ENCODE measurements at places on chromosomes 1 and 21.

- no peak for DNase-seq
Measured at GRCh38 chr1:89085781-89086180, 20.8 kb upstream of the GBP1 start.

DNA sequence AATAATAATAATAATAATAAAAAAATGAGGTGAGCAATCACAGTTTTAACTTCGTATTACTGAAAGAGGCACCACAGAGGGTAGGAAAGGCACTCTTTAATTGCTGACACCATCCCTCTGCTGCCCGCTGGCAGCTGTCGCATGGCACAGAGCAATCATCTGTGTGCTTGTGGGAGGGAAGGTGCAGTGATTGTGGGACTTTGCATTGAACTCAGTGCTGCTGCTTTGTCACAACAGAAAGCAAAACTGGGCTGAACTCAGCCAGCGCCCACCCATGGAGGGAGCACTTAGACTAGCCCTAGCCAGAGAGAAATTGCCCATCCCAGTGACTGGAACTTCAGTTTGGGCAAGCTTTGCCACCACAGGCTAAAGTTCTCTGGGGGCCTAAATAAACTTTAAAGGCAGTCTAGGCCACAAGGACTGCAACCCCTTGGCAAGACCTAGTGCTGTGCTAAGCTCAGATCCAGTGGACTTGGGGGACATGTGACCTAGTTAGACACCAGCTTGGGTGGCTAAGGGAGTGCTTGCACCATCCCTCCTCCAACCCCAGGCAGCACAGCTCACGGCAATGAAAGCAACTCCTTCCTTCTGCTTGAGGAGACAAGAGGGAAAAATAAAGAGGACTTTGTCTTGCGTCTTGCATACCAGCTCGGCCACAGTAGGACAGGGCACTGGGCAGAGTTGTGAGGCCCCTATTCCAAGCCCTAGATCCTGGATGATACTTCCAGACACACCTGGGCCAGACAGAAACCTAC, 59.3 kb downstream of the WDR4 start:
- no peak for DNase-seq

GRCh38 chr1:164602480-164603093, 43.6 kb downstream of the PBX1 start:
- no peak for DNase-seq

- no peak for DNase-seq
Measured at GRCh38 chr1:234107416-234108021, 203.0 kb downstream of the SLC35F3 start.

GRCh38 chr1:167328816-167329483, 108.3 kb downstream of the POU2F1 start:
- no peak for DNase-seq

- DNase-seq = peak; percentile 23
Measured at GRCh38 chr21:36783612-36784374, 84.9 kb downstream of the SIM2 start.

GRCh38 chr21:42097860-42098454, 26.8 kb downstream of the UMODL1 start:
- peak; percentile 35 for DNase-seq

- no peak for DNase-seq
Measured at GRCh38 chr1:182666706-182667105, 17.7 kb downstream of the RGS8 start.

GRCh38 chr1:190908691-190909090, 431.0 kb upstream of the BRINP3 start:
- DNase-seq = no peak

- DNase-seq = no peak
Measured at GRCh38 chr1:218475275-218475674, 130.1 kb downstream of the TGFB2 start.

- no peak for DNase-seq
Measured at GRCh38 chr1:232974971-232975370, 24.6 kb downstream of the NTPCR start.

- DNase-seq = no peak
Measured at GRCh38 chr21:46649356-46649755, 13.9 kb downstream of the PRMT2 start.

GRCh38 chr1:50950396-50950795, 9.7 kb downstream of the FAF1 start:
- no peak for DNase-seq

GRCh38 chr1:18998016-18998724, 41.7 kb upstream of the IFFO2 start:
- no peak for DNase-seq

DNA sequence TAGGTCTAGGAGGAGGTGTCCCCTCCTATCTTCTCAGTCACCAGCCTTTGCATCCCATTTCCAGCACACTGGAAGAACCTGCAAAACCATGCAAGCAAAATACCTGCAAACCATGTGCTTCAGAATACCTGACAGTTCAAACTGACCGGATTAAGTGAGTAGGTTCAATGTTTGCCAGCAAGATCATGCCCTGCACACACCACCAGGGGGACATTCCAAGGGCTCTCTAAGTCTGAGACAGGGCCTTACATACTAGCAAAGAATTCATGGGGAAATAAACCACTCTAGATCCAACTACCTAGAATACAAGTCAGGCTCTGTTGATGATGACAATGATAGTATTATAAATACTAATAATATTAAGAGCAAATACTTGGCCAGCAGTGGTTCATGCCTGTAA, 27.6 kb downstream of the INPP5B start:
- DNase-seq = peak; percentile 7

GRCh38 chr1:46168477-46168876, 6.4 kb upstream of the TSPAN1 start:
- no peak for DNase-seq

DNA sequence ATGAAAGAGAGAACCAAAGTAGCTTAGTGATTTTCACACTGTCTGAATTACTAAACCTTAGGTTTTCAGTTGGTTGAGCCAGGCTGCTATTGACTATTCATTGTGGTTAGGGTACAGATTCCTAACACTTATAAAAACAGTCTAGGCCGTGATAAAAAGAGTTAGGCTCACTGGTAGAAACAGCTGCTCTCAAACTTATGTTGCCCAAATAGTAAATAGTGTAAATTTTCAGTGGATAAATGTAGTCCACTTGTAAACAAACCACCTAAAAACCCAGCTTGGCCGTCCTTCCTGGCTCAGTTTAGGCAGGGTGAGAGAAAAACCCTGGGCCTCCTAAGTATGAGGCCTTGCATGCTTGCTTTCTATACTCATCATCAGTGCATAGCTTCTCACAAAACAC, 34.9 kb downstream of the ARID1A start:
- no peak for DNase-seq

DNA sequence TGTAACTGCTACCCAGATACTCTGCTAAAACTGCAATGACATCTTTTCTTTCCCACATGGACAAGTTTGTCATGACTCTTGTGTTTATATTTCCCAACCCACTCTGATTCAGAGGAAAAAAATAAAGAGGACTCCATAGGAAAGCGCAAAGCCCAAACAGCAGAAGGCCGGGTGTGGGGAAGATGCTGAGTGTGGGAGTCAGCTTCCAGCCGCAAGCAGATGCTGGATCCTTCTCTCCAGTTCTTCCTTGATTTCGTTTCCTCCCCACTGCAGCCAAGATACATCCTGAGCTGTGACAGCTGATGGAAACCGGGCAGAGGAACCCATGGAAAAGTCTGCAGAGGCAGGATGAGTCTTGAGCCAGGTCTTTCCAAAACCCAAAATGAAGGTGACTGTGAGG, 498.2 kb downstream of the PLPP3 start:
- no peak for DNase-seq

DNA sequence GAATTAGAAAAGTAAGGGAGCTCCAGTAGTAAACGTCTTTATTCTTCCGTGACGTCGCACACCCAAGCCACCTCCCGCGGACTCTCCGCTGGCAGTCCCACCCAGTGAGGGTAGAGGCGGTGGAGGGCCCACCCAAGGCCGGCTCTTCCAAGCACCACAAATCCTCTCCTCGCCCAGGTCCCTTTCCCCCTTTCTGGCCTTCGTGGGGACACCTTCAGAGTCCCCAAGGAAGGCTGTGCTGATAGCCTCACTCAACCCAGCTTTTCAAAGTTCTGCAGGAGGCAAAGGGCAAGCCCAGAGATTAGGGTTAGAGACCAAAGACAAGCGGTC, 349 bp upstream of the GPN2 start:
- DNase-seq = no peak

- DNase-seq = no peak
Measured at GRCh38 chr1:207973898-207974568, 63.1 kb upstream of the CD34 start.

- no peak for DNase-seq
Measured at GRCh38 chr1:58434607-58435006, 111.9 kb downstream of the OMA1 start.

DNA sequence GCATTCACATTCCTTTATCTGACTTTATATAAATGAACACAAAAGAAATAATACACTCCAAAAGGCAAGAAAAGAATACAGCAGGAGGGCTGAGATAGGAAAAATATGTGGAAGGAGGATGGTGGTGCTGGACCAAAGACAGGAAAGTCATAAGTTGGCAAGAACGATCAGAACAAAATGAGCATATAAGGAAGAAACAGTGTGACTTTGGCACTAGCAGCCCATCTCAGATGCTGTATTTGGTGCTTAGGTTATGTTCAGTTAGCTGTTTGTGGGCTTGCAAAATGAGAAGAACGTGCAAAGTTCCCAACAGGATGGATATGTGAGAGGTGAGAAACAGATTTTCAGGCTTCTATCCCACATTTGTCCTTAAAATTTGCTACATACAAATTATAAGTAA, 719.8 kb upstream of the ADGRL4 start:
- no peak for DNase-seq

GRCh38 chr1:167776151-167776550, 54.4 kb downstream of the MPZL1 start:
- no peak for DNase-seq
